Renal cortical epithelial cell (primary cell): ENCODE measurements at places on chromosomes 6 and 20.
A peak's percentile ranks its signal among the peaks of the same experiment; 100 is the strongest.

GRCh38 chr6:143176090-143177021 is 115.7 kb downstream of the AIG1 start:
- peak; percentile 77 for DNase-seq

GRCh38 chr20:836190-836589 is 2.7 kb downstream of the FAM110A start:
- DNase-seq = no peak

DNA sequence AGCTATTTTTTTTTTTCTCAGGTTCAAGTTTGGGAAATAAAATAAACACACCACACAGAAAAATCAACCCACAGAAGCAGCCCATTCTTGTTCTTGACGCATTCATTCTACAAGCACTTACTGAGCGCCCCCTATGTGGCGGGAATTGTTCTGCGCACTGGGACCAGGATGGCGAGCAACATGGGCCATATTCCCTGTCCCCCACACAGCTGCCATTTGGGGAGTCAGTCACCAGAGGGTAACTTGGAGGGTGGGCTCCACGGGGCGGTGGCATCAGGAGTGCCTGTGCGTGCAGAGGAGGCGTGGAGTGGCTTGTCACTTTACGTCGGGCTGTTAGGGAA is 185.0 kb upstream of the PDE10A start:
- DNase-seq = no peak

DNA sequence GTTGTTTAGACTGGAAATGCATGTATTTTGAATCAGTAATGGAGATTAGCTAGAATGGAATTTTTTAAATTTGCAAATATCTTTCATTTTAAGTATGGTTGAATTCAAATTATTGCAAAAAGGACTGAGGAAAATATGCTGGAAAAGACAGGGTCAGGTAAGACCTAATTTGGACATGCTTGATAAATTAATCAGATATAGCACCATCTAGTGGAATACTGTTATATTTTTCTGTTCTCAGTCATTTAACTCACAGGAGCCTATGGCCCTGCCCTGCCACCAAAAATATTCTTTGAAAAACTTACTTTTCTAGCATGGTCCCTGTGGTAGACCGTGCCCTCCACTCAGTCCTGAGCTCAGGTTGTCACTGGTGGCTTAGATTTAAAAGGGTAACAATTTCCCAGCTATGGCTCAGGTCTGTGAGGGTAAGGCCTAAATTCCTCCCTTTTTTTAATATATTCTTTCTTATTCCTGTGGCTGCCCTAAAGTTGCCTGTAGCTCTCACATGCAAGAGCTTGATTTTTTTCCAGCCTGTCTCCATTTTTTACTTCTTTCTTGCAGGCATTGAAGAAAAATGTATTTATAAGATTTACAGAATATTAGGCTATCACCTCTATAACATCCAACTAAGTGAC is 25.3 kb upstream of the KIAA1586 start:
- DNase-seq = peak; percentile 82

- DNase-seq = no peak
Observed at GRCh38 chr6:118735320-118735719, 83.9 kb upstream of the CEP85L start.

GRCh38 chr6:14086701-14087100 is 30.9 kb upstream of the CD83 start:
- peak; percentile 38 for DNase-seq

GRCh38 chr6:2790588-2791449 is 25.6 kb downstream of the WRNIP1 start:
- peak; percentile 79 for DNase-seq

GRCh38 chr20:37540001-37540400 is 12.3 kb upstream of the BLCAP start:
- DNase-seq = no peak

DNA sequence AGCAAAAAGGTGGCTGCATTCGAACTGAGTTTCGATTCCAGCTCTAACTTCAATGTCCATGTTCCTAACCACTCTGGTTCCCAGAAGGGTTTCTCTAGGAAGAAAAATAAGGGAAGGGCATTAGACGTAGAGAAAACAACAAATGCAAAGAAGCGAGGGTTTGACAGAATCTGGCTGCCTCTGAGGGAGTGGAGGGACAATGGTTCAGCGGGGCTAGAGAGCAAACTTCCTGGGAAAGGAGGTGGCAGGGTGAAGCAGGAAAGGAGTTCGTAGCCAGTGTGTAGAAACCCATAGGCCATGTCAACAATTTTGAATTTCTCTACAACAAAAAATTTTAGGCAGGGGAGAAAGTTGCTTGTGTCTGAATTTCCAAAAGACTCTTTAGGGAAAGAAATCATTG is 14.5 kb upstream of the DNAAF9 start:
- DNase-seq = no peak
